Stimulated activated CD4-positive, alpha-beta T cell treated with anti-CD3 and anti-CD28 coated beads, Interleukin-1b, Interleukin-23, amount 100 ng/mL, for 24 hours (primary cell): ENCODE measurements at places on chromosomes 1 and 21.

DNA sequence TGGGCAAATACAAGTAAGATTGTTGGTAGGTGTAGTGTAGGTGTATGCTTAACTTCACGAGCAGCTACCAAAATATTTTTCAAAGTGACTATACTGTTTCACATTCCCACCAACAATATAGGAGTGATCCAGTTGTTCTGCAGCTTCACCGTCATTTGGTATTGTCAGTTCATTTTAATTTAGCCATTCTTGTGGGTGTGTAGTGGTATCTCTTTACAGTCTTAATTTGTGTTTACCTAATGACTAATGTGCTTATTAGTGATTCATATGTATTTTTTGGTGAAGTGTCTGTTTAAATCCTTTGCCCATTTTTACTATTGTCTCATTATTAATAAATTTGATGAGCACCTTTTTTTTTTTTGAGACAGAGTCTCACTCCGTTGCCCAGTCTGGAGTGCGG lies 35.4 kb downstream of the RCSD1 start:
- DNase-seq, result no peak

- DNase-seq, result no peak
Observed at GRCh38 chr1:224507771-224508523, 73.3 kb upstream of the WDR26 start.

- DNase-seq, result no peak
Observed at GRCh38 chr21:41373253-41373652, 11.4 kb downstream of the MX2 start.

- DNase-seq, result no peak
Observed at GRCh38 chr1:33146003-33146402, 35.8 kb downstream of the TRIM62 start.

DNA sequence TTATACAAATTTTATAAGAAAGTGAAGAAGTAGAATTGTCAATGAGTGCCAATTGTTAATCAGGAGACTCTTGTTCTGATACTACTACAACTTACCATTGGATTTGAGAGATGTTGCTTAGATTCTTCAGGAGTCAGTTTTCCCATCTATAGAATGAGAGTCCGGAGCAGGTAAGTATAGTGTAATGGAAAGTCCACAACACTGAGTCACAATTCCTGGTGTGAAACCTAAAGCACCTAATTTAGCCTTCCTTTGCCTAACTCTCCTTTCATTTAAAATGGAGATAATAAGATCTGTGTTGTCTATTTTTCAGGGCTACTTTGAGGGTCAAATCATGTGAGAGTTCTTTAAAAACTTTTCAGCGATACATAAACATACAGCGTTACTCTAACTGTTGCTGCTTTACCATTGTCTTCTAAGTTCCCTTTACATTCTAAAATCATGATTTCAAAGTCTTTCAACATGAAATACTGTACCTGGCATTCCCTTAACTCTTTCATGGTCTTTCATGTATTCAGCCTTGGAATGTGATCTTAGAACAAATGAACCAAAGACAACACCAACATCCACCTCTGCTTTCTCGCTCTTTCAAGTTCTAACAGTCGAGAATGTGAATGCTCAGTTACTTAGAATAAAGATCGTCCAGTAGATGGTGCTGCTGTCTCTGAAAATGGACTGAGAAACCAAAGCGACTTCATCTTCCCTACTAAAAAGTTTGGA lies 90.9 kb downstream of the SLC30A10 start:
- no peak for DNase-seq

DNA sequence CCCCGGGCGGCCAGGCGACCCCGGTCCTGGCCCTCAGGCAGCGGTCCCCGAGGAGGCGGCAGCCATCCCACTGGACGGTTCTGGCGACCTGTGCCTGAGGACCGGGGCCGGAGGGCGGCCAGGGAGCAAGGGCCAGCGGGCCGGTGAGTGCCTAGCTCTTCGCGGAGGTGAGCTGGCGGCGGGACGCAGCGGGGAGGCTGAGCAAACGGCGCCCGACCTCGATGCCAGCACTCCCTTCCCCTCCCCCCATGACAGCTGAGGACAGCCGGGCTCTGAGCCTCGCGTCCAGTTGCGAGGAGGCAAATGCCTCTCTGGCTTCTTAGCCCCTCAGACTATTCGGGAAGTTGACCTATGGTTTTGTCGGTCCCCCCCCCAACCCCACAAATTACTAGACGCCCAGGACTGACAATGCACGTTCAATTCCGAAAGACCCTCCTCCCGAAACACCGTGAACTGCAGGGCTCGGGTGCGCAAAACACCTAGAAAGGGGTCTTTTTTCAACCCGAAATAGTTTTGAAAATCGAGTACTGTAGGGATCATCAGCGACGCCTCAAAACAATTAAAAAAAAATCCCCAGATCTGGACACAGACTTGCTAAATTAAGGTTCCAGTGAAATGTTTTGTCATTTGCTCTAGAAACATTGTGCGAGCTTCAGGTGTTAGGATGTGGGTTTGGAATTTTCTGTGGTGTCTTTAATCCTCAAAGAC lies 8.3 kb downstream of the CDKN2C start:
- no peak for DNase-seq

- DNase-seq, result no peak
Observed at GRCh38 chr1:59738591-59739015, 76.1 kb upstream of the HOOK1 start.

DNA sequence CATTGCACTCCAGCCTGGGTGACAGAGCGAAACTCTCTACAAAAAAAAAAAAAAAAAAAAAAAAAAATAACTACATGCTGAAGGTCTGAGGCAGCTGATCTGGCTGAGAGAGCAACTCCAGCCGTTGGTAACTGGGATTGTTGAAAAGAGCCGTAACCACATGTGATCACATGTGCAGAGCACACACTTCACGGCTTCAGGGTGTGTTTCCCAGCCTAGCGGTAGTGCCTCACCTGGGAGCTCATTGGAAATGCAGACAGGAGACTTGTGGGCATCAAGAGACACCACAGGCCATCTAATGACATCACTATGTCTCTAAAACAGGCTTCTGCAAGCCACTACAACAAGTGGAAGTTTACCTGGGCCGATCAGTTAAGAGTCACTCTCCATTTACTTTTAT lies 11.8 kb upstream of the OTUD7B start:
- DNase-seq, result no peak

- no peak for DNase-seq
Observed at GRCh38 chr1:236944556-236944955, 59.7 kb downstream of the MT1HL1 start.

- no peak for DNase-seq
Observed at GRCh38 chr1:83706354-83706938, 292.5 kb downstream of the TTLL7 start.

DNA sequence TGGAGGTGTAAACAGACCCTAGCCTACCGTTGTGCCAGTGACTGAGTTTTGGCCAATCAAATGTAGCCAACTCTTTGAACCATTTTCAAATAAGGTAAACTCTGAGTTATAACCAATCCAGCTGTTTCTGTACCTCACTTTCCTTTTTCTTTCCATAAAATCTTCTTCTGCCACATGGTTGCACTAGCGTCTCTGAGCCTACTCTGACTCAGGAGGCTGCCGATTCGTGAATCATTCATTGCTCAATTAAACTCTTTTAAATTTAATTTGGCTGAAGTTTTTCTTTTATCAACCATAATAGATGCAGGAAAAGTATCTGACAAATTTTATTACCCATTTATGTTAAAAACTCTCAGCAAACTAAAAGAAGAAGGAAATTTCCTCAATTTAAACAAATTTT lies 111.5 kb upstream of the LYPLAL1 start:
- no peak for DNase-seq

GRCh38 chr1:201501144-201501543 lies 5.8 kb downstream of the CSRP1 start:
- no peak for DNase-seq
